ENCODE measurements at places on chromosomes 2 and 18. TPM values are rescaled to one million over a fixed set of nuclear protein-coding genes. Genes with fewer than 3 reads are reported as not detected.
A peak's percentile ranks its signal among the peaks of the same experiment; 100 is the strongest.

- DNase-seq: no peak
Observed at GRCh38 chr2:186573531-186573930, 16.3 kb upstream of the ITGAV start.

- no peak for DNase-seq
Observed at GRCh38 chr2:32258242-32258641, 6.4 kb downstream of the NLRC4 start.

DNA sequence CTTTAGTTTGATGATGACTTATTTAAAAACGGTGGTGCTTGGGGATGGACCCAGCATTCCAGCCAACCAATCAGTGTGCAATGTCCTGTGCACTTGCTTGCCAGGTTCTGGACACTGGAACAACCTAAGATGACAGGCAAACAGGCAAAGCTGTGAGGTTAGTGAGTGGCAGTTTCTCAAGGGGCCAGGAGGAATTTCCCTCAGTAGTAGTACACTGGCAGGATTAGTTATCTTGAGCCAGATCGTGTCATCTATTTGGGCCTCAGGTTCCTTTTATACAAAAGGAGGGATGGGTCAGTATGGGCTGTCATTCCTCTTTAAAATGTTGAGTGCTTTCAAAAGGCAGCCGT lies 26.6 kb downstream of the MAP4K4 start:
- DNase-seq: no peak

GRCh38 chr2:72149556-72150156 lies 2.0 kb upstream of the CYP26B1 start:
- peak; percentile 77 for DNase-seq

GRCh38 chr2:205056151-205056561 lies 510.9 kb downstream of the PARD3B start:
- no peak for DNase-seq

DNA sequence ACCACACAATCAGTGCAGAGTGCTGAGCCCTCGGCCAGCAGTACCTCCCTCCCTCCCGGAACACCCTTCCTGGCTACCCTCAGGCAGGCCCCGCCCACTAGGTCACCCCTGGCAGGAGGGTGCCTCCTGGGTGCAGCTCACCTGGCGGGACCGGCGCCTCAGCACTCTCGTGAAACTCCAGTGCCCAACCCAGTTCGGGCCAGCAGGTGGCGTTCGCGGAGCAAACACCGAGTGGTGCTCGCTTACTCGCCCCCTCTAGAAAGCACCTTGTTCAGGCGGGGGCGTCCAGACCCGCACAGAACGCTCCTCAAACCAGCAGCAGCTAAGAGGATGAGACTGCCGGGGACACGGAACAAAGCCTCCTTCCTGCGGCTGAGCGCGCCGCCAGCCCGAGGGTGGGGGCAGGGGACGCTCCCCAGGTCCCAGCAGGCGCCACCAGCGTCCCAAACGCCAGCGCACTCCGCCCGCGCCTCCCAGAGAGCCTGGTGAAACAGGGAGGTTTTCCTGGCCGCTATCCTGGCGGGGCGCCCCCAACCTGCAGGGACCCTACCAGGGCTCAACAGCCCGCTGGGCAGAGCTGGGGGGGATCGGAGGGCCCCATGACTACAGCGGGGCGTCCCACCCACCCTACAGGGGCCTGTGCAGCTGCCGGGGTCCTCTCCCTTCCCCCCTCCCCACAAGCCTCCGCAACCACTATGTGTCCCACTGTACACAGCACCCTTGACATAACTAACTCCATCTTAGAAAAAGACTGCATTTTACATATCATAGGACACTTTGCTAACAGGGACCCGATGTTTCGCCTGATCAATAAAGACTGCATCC lies 44.7 kb downstream of the MRPS5 start:
- DNase-seq: no peak

- no peak for DNase-seq
Observed at GRCh38 chr2:120787111-120787821, 51.6 kb downstream of the GLI2 start.

DNA sequence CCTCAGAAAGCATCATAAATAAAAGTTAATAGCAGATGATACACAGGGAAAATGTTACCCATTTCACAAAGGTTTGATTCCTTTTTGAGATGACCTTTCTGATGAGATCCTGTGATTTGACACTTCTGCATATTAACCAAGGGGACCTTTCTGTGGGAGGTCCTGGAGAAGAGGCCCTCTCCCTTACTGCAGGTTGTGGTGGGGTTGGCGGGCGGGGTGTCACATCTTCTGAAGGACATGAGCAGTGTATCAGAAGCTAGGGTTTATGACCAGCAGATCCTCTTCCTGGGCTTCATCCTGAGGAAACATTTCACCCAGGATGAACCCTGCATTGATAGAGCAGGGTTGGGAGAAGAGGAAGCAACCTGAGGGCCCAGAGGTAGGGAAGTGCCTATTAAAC lies 37.2 kb upstream of the SCLY start:
- no peak for DNase-seq

DNA sequence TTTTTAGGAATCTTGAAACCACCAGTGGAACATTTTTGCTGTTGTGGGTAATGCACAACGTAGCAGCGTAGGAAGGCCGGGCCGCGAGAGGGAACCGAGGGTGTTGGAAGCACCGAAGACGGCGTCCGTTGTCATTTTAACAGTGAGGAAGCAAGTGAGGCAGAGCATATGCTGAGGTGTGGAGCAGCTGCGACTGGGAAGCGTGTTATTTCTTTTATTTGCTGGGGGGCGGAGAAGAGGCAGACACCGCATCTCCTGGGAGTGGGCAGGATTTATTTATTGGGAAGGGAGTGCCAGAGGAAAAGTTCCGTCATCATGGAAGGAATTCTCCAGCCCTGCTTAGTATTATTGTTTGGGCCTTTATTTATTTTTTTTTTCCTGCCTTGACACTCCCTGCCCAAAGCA lies 232.8 kb downstream of the KLHL29 start:
- DNase-seq: no peak

DNA sequence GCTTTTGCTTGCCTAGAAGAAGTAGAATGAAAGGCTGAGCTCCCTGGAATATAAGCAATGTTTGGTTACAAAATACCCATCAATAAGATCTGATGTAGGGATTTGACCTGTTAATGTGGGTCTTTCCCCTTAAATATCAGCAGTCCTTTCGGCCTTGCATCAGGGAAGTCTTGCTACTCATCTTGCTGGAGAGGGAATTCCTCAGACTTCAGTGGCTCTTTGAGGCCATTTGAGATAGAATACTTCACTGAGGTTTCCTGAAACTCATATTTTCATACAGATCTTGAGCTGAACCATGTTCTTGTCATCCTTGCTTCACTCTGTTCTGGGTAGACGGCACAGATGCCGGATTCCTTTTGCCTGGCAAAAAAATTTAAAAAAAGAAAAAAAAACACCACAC lies 3.9 kb downstream of the TWIST2 start:
- DNase-seq: no peak

- no peak for DNase-seq
Observed at GRCh38 chr18:42925036-42925435, 190.4 kb downstream of the RIT2 start.

DNA sequence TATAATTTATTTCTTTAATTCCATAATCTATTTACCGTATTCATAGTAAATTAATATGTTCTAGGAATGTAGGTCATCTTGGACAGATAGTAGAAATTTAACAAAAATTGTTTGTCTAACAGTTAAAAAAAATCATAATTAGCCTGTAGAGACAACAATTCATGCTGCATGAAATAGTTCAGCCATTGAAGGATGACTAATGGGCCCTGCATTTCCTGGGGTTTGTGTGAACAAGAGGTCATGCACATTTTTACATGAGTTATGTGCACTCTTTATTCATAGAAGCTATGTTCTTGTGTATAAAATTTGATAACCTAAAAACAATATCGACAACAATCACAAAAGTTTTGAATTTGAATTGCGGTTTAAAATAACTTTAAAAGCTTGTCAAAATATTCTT lies 1663.6 kb downstream of the SUCLG1 start:
- DNase-seq: no peak

GRCh38 chr2:176205126-176205525 lies 16.7 kb downstream of the HOXD1 start:
- no peak for DNase-seq

GRCh38 chr2:29662861-29663260 lies 258.5 kb downstream of the ALK start:
- no peak for DNase-seq

DNA sequence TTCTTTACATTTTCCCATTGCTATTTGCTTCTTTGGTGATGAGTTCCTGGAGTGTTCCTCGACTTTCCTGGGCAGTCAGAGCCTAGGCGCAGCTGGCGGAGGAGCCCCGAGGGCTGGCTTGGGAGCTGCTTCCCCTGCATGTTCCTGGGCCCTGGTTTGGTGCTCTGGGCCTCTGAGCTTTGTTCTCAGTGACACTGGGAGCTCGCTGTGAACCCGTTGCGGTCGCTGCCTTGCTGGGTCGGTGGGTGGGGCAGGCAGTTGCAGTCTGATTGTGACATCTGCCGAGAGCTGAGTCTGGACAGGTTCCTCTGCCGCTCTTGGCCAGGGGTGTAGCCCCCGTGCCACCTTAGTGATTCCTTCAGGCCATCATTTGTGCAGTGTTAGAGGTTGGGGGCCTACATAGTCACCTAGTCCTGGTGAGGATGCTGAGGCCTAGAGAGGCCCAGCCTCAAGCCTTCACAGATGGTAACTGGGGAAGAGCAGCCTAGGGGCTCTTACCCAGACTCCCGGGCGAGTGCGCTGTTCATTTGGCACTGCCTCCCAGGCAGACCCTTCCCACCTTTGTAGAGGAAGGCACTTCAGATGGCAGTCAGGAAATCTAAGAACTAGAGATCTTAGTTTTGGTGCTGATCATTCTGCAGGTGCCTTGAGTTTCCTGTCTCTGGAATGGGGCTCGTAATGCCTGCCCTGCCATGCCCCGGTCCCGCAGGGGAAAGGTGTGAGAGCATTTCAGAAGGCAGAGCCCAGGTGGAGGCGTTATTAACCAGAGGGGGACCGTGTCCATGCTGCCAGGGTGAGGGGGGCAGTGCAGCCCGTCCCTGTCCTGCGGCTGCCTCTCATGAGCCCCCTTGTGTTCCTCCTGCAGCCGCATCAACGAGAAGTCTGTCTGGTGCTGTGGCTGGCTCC lies 8.4 kb downstream of the ASB1 start:
- DNase-seq: no peak

GRCh38 chr18:63844254-63844653 lies 43.3 kb upstream of the SERPINB2 start:
- no peak for DNase-seq

DNA sequence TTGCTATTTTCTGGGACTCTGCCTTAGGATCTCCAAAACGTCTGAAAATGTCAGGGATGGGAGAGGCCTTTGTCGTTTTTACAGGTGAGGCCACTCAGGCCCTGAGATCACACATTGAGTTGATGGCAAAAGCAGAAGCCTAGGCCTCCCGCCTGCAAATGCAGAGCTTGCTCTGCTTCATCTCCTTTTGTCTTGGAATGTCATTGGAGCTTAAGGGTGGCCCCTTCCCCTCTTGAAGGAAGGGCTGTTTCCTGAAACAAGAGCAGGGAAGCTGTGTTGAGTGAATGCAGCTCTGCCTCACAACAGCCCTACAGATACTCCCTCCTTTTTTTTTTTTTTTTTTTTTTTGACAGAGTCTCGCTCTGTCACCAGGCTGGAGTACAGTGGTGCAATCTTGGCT lies 123.5 kb downstream of the GLI2 start:
- no peak for DNase-seq

- no peak for DNase-seq
Observed at GRCh38 chr2:187544371-187545080, 9.7 kb downstream of the TFPI start.

GRCh38 chr2:160813506-160813858 lies 319.9 kb upstream of the RBMS1 start:
- DNase-seq: no peak

DNA sequence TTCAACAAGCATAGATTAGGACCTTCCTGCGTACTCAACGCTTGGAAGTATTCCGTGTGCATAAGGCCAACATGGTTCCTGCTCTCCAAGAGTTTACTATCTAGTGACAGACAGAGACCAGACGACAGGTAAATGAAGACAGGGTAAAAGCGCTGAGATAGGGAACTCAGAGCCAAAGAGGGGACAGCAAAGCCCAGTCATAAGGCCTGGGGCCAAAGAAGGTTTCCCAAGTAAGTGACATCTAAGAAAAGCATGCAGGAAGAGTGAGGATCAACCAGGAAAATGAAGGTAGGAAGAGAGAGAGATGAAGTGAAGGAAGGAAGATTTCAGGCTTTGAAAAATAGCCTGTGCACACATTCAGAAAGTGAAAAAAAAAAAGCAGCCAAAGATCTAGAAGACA lies 76.9 kb upstream of the CDH20 start:
- no peak for DNase-seq

GRCh38 chr2:158746488-158746887 lies 48.6 kb upstream of the DAPL1 start:
- no peak for DNase-seq

DNA sequence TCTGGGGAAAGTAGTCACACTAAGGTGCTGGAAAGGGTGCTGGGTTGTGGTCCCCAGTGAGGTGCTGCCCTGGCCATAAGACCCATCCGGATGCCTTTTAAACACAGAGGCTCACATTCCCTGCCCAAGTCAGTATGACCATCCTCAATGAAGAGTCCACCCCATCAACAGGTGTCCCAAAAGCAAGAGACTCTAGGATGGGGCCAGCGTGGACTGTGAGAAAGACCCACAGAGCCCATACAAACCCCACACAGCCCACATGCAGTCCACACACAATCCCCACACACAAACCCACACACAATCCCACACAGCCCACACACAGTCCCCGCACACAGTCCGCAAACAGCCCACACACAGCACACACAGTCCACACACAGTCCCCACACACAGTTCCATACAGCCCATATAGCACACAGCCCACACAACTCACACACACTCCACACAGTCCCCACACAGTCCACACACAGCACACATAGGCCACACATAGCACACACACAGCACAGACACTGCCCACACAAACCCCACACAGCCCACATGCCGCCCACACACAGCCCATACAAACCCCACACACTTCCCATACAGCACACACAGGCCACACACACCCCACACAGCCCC lies 241.4 kb upstream of the SALL3 start:
- no peak for DNase-seq

DNA sequence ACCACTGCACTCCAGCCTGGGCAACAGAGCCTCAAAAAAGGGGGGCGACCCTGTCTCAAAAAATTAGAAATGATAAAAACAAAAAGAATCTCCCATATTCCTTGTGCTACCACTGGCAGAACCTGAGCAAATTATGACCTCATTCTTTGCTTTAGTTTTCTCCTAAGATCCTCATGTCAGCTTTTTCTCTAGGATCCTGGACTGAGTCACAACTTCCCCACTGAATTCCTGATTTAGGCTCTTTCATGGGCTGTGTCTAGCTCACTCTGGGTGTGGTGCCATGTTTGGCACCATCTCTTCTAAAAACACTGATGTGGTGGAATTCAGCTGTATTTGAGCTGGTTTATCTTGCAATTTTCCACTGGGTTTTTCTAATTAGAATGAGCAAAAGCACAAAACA lies 37.1 kb downstream of the EXOC6B start:
- DNase-seq: no peak

- DNase-seq: no peak
Observed at GRCh38 chr18:36624451-36625167, 204.2 kb downstream of the TPGS2 start.

Gene ATP6V1B1
- not detected for total RNA-seq

Gene FOXI3
- total RNA-seq: not detected

Gene FSIP2
- 1.2 TPM for total RNA-seq

Gene GPAT2
- 1.2 TPM for total RNA-seq

Data from vagina (tissue), 2 donors.